ENCODE measurements at places on chromosomes 2 and 18.

DNA sequence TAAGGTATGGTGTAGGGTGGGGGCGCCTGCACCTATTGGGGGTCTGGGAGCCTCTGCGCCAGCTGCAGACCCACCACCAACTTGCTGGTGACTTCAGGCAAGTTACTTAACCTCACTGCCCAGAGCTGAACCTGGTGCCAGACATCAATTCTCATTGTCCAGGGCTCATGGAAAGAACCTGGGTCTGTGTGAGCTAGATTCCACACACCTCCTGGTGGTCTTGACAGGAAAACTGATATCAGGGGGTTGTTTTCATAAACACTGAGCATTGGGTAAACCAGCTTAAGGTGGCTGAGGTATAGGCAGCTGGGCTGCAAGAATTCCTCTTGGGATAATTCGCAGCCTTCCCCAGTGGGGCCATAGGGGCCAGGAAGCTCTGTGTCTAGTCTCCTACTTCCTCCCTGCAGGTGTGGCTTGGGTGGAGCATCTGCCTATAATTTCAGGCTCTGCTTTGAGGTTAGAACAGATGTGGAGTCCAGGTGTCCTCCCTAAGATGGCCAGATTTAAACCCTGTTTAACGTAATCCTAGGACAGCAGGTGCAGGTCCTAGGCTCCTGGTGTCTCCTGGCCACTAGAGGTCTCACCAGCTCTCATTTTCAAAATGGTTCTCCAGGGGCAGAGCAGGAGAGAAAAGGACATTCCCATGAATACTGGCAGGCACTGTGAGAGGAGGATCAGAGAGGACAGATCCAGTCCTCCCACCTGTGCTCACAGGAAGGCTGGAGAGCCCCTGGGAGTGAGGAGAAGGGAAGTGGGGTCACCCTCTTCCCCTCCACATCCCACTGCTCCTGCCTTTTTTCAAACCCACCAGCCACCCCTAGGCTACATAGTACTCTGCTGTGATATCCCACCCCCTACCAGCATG, 100.4 kb upstream of the SMAD2 start:
- no peaks in the 10 kb centered on the region for H3K4me1 ChIP-seq
- DNase-seq = no peak
- no peaks in the 10 kb centered on the region for H3K27me3 ChIP-seq
- H3K4me3 ChIP-seq = no peak overlapping the region
- H3K27ac ChIP-seq = no peak overlapping the region

DNA sequence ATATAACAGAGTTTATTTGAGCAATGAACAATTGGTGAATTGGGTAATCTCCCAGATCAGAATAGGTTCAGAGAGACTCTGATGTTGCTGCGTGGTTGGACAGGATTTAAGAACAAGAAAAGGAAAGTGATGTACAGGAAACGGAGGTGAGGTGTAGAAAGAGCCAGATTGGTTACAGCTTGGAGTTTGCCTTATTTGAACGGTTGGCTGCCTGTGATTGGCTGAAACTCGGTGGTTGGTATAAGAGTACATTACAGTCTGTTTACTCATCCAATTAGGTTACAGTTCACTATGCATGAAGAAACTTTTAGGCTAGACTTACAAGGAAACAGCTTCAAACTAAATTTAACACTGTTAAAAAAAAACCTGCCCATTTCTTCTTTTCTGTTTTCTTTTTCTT, 68.0 kb upstream of the CABLES1 start:
- H3K27ac ChIP-seq = no peak overlapping the region
- DNase-seq = no peak
- H3K36me3 ChIP-seq = no peaks in the 10 kb centered on the region
- peaks cover 51% of the 10 kb centered on the region for H3K4me1 ChIP-seq

DNA sequence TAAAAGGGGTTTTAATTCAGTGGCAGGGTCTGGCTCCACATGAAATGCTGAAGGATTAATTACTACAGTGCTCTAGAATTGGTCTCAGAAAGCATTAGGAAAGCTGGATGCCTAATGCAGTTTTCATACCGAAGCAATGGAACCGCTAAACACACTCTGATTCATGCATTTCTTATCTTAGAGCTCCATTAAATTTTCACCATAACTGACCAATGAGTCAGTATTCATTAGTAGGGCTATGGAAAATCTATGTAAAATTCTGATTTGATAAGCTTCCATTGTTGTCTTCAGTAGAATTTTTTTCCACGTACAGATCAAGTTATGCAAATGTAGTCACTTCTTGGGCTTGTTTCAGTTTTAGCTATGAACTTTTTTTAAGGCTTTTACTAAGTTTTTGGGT, 359.9 kb downstream of the ARHGAP15 start:
- H3K36me3 ChIP-seq = peaks cover 60% of the 10 kb centered on the region
- no peaks in the 10 kb centered on the region for H3K27me3 ChIP-seq
- DNase-seq = no peak
- H3K27ac ChIP-seq = no peak overlapping the region
- H3K4me1 ChIP-seq = no peaks in the 10 kb centered on the region

DNA sequence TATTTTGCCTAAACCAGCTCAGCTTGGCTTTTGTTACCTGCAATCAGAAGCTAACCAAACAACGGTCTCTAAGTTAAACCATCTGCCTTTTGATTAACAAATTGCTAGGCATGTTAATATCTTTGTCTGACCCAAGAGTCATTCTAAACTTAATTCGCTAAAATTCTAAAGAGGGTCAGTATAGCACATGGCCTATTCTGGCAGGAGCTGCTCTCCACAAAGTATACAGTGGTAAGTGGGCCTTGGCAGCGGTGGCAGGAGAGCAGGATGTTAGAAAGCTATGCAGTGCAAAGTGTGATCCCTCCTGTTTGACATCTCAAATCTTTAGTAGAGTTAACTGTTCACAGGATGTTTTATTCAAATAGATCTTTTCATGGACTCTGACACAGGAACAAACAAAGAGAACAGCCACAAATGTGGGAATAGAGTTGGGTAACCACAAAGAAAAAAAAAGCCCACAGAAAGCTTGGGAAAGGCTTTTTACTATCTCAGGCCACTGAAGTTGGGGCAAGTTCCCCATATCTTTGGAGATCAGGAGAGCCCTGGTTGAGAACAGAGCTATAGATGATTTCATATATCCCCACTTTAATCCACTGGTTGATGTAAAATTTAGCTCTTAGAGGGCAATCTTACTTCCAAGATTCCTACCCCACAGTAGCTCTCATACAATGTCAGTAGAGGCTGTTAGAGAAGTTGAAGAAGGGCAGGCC, 10.6 kb downstream of the CFAP210 start:
- H3K27me3 ChIP-seq = no peaks in the 10 kb centered on the region
- no peak overlapping the region for H3K4me3 ChIP-seq
- no peaks in the 10 kb centered on the region for H3K36me3 ChIP-seq
- no peaks in the 10 kb centered on the region for H3K4me1 ChIP-seq

DNA sequence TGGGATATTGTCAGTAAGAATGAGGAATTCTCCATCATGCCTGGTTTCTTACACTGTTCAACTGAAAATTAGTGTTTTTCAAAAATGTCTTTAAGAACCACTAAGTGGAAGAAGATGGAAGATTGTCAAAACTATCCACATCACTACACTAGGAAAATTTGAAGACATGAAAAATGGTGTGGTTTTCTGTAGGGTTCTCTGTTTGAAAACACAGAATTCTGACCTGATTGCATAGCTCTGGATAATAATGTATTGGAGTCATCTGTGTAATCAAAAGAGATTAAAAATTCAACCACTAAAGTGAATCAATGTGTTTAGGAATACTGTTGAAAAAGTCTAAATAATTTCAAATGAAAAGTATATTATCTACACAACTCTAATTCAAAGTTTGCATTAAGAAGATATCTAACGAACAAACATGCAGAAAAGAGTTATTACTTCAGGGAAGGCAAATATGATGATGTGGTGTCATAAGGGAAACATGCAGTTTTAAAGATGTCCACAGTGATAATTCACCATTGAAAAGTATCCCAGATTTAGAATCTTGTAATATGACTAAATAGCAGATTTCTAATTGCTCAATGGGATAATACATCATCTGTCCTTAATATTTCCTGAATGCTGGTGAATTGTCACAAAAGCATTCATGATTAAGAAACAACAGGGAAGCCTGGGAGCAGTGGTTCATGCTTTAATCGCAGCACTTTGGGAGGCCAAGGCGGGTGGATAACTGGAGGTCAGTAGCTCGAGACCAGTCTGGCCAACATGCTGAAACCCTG, 116.9 kb downstream of the ERBB4 start:
- no peak for DNase-seq
- no peak overlapping the region for H3K27ac ChIP-seq
- no peaks in the 10 kb centered on the region for H3K36me3 ChIP-seq

DNA sequence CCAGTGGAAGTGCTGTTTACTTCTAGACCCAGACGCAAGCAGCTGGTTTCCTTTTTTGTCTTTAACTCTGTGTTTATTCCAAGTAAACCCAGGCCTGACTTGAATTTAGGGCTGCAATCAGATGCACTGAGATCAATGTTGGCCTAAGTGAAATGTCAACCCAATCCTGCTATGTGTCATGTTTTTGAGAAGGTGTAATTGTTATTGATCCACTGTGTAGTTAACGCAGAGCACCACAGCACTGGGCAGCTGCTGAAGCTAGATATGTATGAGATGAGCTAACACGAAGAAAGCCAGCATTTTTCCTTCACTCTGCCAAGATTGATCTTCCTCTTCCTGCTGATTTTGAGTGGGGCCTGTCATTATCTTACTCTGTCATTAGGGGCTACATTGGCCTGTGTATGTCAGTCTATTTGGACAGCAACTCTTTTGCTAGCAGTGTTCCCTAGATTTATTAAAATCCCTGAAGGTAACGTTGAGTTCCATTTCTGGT, 18.9 kb upstream of the DLX1 start:
- H3K27ac ChIP-seq = no peak overlapping the region
- no peak overlapping the region for H3K4me3 ChIP-seq
- DNase-seq = no peak

GRCh38 chr2:43293744-43294695, 67.6 kb upstream of the ZFP36L2 start:
- peak; percentile 2 for DNase-seq
- H3K36me3 ChIP-seq = peaks cover 29% of the 10 kb centered on the region
- H3K27me3 ChIP-seq = no peaks in the 10 kb centered on the region
- H3K27ac ChIP-seq = no peak overlapping the region
- no peak overlapping the region for H3K4me3 ChIP-seq

GRCh38 chr2:69390471-69390870, 3.4 kb upstream of the GFPT1 start:
- H3K27me3 ChIP-seq = no peaks in the 10 kb centered on the region
- no peak for DNase-seq
- no peak overlapping the region for H3K4me3 ChIP-seq
- peaks cover 13% of the 10 kb centered on the region for H3K4me1 ChIP-seq
- H3K36me3 ChIP-seq = peaks cover 2% of the 10 kb centered on the region

DNA sequence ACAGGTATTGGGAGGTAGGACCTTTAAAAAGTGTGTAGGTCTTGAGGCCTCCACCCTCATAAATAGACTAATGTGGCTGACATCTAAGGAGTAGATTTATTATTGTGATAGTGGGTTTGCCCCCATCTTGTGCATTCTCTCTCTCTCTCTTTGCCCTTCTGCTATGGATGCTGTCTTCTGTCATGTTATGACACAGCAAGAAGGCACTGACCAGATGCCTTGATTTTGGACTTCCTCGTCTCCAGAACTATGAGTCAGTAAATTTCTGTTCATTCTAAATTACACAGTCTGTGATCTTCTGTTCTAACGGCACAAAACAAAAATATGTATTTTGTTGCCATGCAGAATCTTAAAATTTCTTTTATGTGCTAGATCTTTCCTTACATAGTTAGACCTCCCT, 66.9 kb downstream of the ATAD2B start:
- no peaks in the 10 kb centered on the region for H3K27me3 ChIP-seq
- no peak overlapping the region for H3K27ac ChIP-seq
- no peaks in the 10 kb centered on the region for H3K4me1 ChIP-seq
- no peak for DNase-seq
- peaks cover 52% of the 10 kb centered on the region for H3K36me3 ChIP-seq

DNA sequence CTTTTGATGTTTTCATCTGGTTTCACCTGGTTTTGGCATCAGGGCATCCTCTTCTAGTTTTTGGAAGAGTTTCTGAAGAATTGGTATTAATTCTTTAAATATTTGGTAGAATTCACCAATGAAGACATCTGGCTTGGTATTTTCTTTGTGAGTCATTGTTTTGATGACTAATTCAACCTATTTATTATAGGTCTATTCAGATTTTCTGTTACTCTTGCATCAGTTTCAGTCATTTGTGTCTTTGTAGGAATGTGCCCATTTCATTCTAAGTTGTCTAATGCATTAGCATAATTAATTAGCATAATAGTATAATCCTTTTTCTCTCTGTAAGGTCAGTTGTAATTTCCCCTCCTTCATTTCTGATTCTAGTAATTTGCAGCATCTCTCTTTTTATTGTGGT, 8.0 kb downstream of the GNLY start:
- no peak for DNase-seq
- no peak overlapping the region for H3K27ac ChIP-seq
- H3K4me3 ChIP-seq = no peak overlapping the region
- H3K36me3 ChIP-seq = no peaks in the 10 kb centered on the region

DNA sequence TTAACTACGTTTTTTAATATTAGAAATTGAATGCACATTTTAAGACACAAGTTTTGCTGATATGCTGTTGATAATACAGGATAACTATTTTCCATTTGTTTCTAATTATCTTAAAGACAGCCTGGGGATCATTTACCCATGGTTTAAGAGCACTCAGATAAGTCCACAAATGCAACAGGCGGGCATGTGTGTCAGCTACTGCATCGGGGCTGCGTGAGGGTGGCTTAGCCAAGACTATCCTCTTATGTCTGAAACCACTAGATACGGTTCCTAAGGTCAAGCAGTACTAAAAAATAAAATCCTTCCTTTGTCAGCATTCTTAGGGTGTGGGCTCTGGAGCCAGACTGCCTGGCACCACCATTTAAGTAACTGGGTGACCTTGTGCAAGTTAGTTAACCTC, 254.8 kb downstream of the SATB2 start:
- no peaks in the 10 kb centered on the region for H3K4me1 ChIP-seq
- H3K27ac ChIP-seq = no peak overlapping the region
- no peaks in the 10 kb centered on the region for H3K27me3 ChIP-seq
- DNase-seq = no peak

DNA sequence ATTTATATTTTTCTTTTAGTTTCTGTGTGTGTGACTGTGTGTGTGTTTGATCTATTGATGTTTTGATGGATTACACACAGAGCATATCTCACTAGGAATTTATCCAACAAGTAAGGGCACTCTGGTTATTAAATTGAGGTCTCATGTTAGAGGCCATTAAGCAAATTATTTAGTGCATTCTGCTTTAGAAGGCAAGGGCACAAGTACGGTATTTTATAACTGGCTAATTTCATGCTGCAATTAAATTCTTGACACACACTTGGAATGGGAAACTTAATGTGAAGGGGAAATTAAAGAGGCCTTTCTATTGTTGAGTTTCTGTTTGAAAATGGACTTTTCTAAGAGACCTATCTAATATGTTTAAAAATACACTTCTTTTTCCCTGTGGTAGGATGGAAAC, 25.8 kb downstream of the NYAP2 start:
- no peak overlapping the region for H3K27ac ChIP-seq
- no peak overlapping the region for H3K4me3 ChIP-seq
- peaks cover under 1% of the 10 kb centered on the region for H3K27me3 ChIP-seq
- H3K4me1 ChIP-seq = no peaks in the 10 kb centered on the region
